ENCODE measurements at places on chromosomes 12 and 14.

- no peak for DNase-seq
Observed at GRCh38 chr14:41773536-41774279, 167.0 kb downstream of the LRFN5 start.

GRCh38 chr14:103204852-103205540, 81.7 kb downstream of the TNFAIP2 start:
- no peak for DNase-seq

DNA sequence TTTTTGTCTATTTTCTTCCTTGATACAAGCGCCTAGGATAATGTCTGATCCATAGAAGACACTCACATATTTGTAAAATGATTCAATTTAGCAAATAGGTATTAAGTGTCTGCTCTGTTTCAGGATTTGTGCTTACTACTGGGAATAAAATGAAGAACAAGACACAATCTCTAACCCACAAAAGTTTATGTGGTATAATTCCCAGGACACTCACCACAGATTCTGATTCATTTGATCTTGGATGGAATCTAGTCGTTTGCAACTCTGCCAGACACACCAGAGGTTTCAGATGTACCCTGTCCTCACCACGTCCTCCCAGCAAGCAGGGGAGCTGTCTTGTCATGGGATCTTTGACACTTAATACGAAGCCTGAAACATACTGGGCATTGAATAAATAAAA, 208.3 kb downstream of the LRIG3 start:
- no peak for DNase-seq

- DNase-seq: no peak
Observed at GRCh38 chr12:119373666-119374065, 39.1 kb downstream of the CCDC60 start.

DNA sequence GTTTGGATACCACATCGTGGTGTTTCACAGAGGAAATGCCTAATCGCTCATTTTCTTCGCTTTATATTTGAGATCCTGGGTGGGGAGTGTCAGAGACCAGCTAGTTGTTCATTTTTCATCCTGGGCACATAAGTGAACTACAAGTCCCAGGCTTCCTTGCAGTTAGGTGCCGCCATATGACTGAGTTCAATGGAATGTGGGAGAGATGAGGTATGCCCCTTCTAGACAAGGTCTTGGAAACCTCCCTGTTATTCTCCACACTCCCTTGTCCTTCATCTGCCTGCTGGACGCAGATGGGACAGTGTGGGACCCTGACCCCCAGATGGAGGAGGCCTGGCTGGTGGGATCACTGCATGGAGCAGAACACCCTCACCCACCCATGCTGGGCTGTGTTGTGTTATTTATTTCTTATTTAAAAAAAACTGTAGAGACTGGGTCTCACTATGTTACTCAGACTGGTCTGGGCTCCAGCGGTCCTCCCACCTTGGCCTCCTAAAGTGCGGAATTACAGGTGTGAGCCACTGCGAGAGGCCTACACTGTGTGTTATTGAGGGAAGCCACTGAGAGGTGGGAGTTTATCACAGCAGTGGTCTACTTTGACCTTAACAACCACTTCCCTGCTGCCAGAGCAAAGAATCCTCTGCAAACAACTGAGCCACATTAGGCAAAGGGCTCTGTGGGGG, 42.9 kb upstream of the VRK1 start:
- no peak for DNase-seq

DNA sequence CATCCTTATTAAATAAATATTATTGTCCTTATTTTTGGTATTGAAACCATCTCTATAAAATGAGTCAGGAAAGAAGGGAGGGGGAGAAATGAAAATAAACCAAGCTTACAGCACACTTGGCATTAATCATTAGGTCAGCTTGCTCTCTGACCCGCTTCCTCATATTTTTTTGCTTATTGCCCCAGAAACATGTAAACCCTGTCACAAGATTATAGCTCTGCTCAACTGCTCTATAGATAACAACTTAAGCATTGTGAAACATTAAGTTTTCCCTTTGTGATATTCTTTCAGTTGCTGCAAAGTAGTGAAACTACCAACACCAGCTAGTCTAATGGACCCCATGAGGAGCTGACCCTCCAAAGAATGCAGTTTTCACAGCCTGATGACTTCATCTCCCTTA, 819.5 kb downstream of the SLC16A7 start:
- no peak for DNase-seq

- no peak for DNase-seq
Observed at GRCh38 chr12:19761463-19761862, 322.2 kb downstream of the AEBP2 start.

DNA sequence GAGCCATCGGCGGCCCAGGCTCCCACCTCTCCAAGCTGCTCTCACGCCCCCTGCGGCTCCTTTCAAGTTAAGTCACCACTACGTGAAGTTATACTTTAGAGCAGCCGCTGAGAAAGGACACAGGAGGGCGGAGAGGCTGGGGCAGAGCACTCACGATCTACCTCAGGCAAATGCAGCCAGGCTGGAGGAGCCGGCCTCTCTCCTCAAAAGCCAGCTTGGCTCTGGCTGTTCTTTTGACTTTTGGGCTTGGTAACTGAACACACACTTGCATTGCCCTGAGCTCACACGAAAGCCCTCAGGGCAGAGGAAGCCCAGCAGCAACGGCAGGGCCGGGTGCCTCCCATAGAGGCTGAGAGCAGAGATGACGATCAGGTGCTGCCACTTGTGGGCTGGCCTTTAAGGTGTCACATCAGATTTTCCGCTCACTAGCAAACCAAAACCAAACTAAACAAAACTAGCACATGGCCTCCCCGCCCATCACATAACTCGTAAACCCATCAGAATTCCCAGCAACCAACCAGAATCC, 75.2 kb downstream of the PITPNM2 start:
- no peak for DNase-seq

GRCh38 chr12:47207340-47207717, 127.6 kb upstream of the AMIGO2 start:
- peak; percentile 48 for DNase-seq

DNA sequence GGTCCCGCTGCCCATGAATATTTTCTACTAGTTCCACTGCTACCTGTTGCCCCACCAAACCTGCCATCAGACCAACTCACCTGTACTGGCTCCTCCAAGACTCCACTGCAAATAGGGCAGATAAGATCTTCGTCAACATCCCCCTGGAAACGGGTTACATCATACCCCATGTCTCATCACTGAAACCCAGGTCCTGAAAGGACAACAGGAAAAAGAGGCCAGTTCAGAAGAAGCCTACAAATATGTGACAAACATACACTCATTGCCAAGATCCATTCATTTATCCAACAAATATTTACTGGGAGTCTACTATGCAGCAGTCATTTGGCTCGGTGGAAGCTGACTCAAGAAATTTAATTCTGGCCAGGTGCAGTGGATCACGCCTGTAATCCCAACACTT, 7.8 kb downstream of the RNF41 start:
- no peak for DNase-seq

- no peak for DNase-seq
Observed at GRCh38 chr12:34108405-34108803, 86.1 kb downstream of the ALG10 start.

DNA sequence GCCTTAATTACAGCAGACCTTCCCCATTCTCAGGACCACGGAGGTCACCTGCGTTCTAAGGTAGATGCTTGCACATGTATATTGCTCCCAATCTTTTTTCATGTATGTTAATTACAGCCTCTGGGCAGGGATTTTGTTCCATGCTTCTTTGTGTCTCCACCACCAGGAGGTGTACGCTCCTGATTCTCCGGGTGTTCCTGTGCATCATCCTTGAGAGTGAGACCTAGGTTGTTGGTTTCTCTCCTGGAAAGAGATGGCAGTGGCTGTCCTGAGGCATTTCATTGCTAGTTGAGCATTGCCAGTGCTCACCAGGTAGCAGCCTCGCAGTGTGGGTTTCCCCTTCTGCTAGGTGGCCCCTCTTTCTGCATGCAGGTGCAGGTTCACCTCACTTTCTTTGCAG, 52.8 kb downstream of the KCNK13 start:
- no peak for DNase-seq

DNA sequence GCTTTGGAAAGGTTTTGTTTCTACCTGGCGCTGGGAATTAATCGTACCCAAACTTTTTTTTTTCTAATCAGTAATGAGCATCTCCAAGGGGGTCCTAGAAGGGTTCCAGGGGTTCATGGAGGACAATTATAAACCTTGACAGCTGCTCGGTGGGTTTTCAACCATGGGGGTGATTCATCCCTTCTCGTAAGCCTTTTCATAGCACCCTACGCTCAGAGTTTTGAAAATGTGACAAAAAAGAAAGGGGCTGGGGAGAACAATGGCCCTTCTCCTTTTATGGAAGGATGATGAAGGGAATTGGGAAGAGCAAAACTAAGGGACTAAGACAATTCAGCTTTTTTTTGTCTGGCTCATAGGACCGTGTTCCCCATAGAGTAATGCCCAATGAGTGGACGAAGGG, 196.7 kb downstream of the ZFP36L1 start:
- DNase-seq: no peak

GRCh38 chr14:53022593-53022992, 71.7 kb upstream of the FERMT2 start:
- no peak for DNase-seq

GRCh38 chr12:25189656-25190055, 5.3 kb downstream of the DNAI7 start:
- DNase-seq: no peak

GRCh38 chr12:132176385-132176919, 32.2 kb downstream of the NOC4L start:
- DNase-seq: no peak

DNA sequence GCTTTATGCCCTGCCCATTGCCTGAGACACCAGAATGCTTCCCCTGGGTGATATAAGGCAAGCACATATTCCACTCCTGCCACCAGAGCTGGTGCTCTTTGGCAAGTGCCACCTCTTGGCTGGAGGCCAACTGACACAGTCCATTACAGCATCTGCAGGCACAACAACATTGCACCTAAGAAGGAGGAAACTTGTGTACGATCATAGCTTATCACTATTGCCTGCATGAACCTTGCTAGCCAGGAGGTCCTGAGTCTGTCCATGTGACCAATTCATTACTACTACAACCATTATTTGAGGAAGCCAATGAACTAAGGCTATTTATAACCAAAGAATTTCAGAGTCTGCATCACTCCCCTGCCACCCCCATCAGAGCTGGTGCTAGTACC, 119.8 kb upstream of the SCAF11 start:
- peak; percentile 6 for DNase-seq
